Activated T-cell treated with anti-CD3 and anti-CD28 coated beads for 24 hours (primary cell): ENCODE measurements at places on chromosomes 12 and 14.

DNA sequence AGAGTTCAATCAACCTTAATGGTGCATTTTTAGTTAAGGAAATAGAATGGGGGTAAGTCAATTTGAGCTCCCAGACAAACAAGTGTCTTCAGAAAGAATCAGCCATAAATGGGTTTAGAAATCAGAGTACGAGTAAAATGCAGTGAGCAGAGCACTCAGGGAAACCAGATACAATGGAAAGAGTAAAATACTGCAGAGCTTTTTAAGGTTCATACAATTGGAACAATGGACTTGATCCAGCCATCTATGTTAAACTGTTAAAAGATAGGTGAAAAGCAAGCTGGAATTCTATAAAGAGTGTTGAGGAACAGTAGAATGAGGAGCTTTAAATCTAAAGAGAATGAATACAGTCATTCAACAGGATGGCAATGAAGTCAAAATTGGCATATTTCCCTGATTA lies 23.8 kb upstream of the PCNX4 start:
- DNase-seq, result no peak

DNA sequence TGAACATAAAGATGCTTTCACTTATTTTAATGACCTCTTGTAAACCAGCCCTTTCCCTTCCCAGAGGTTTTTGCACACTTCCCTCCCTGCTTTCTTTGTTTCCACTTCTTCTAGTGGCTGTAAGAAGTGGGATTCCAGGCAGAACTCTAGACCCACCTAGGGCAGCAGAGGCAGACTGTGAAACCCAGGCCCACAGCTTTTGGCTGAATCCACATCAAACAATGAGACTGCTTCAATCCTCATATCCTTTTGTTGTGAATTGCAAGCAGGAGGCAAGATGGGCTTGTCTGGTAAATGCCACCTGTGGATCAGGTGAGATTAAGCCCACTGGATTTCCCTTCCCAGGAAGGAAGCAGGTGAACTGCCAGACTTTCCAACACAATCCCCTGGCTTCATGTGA lies 12.8 kb downstream of the CCDC177 start:
- no peak for DNase-seq

- no peak for DNase-seq
These were observed 584 bp downstream of the ACVR1B start for GRCh38 chr12:51951843-51952722.

DNA sequence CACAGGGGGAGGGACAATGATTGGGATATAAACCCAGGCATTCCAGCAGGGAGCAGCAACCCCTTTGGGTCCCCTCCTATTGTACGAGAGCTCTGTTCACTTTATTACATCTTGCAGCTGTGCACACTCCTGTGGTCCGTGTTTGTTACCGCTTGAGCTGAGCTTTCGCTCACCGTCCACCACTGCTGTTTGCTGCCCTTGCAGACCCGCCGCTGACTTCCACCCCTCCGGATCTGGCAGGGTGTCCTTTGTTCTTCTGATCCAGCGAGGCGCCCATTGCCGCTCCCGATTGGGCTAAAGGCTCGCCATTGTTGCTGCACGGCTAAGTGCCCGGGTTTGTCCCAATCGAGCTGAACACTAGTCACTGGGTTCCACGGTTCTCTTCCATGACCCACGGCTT lies 64.1 kb downstream of the E2F7 start:
- DNase-seq, result no peak

DNA sequence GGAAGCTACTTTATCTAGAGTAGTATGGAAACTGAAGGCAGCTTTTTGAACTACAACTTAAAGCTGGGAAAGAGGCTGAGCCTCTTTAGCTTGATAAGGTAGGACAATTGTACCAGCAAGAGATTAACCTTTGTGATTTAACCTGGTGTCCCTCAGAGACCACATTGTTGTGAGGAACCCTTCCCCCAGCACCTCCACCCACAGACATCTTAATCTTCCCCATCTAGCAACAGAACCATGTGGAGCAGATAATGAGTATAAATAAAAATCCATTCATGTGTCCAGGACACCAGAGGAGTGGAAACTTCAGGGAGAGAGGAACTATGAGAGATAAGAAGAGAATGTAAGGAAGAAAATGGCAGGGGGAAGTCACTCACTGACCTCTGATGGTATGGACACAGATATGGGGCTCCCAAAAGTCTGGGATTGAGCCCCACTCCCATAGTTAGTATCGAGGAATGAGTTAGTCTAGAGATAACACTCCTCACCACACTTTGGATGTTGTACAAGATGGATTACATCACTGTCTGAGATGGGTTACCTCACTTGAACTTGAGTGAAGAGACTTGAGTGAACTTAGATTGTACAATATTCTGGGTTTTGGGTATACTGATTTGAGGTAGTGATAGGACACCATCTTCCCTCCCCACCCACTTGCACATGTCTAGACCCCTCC lies 33.9 kb upstream of the SLC38A2 start:
- no peak for DNase-seq

- no peak for DNase-seq
These were observed 64.4 kb downstream of the FBXL14 start for GRCh38 chr12:1529862-1530591.

GRCh38 chr12:92953747-92954146 lies 24.7 kb upstream of the EEA1 start:
- DNase-seq, result no peak

- no peak for DNase-seq
These were observed 16.6 kb downstream of the RAB3IP start for GRCh38 chr12:69755302-69755701.

- no peak for DNase-seq
These were observed 4.3 kb upstream of the MYF6 start for GRCh38 chr12:80702889-80703805.

DNA sequence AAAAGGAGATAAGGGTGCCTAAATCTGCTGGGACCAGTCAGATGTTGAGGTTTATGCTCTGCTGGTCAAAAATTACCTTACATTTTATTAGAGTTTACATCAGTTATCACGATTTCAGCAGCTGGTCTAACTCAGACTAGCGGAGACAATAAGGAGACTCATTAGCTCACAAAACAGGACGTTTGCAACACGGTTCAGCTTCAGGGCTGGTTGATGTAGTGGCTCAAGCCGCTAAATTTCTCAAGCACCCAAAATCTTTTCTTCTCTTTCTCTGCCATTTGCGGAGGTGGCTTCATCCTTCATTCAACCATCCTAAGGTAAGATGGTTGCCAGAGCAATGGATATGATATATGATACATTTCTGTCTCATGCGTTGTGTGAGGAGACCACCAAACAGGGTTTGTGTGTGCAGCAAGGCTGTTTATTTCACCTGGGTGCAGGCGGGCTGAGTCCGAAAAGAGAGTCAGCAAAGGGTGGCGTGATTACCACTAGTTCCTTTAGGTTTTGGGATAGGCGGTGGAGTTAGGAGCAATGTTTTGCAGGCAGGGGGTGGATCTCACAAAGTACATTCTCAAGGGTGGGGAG lies 30.3 kb upstream of the CLIP1 start:
- DNase-seq, result no peak

- no peak for DNase-seq
These were observed 48.0 kb downstream of the SMUG1 start for GRCh38 chr12:54140588-54141388.

GRCh38 chr14:20198991-20199390 lies 8.3 kb downstream of the OR11G2 start:
- no peak for DNase-seq

GRCh38 chr14:35964697-35965286 lies 138.7 kb downstream of the BRMS1L start:
- DNase-seq, result no peak

DNA sequence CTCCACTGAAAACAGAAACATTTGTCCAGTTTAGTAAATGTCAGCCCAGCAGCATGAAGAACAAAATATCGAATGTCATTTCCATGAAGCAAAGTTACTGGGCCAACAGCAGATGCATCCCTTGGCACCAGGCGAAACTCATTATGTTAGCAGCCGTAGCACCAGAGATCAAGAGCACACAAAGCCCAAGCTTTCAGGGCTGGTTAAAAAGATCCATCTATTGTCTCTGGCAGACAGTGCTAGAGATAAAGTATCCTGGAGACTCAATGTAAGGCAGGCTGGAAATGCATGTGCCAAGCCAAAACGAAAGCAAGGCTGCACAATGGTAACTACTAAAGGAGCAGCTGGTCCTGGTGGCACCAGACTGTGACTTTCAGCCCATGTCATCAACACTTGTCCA lies 120.3 kb upstream of the PLEKHG7 start:
- DNase-seq, result no peak

DNA sequence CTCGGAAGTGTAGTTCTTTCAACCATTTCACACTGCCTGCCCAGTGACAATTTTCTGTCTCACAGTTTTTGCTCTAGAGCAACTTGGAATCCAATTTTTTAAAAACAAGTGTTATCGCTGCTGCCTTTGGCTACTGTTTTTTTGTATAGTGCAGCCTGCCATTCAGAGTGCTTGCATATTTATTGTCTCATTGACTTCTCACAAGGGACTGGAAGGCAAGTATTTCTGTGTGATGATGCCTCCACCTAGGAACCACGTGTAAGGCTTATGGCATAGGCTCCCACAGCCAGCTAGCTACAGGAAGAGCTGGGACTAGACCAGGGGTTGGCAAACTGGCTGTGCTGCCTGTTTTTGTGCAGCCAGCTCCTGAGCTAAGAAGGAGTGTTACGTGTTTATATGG lies 903 bp downstream of the PARPBP start:
- no peak for DNase-seq

GRCh38 chr12:88084210-88084609 lies 55.0 kb upstream of the C12orf50 start:
- DNase-seq, result no peak

- DNase-seq, result no peak
These were observed 42.9 kb upstream of the FAM222A start for GRCh38 chr12:109670731-109671130.

DNA sequence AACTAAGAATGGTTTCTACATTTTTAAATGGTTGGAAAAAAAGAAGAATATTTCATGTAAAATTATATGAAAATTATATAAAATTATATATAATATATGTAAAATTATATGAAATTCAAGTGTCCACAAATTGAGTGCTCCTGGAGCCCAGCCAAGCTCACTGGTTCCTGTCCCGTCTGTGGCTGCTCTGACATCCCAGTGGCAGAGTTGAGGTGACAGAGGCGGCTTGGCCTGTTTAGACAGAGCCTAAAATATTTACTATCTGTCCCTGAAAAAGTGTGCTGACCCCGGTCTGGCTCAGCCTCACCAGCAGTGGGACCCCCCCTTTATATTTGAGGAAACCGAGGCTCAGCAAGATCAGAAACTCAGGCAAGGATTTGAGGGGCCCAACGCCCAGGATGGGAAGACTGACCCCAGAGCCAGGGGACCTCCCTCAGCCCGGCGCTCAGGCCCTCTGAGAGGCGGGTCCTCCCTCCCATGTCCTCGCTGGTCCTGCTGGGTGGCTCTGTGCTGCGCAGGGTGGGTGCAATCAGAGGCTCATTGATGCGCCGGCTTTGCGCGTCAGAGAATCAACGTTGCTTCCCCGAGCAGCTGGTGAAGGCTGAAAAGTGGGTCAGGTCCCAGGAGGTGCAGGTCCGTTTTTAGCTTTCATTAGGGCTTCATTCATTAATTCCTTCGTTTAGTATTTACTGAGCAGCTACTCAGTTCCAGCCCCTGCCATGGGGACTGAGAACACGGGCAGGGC lies 21.5 kb upstream of the BEGAIN start:
- no peak for DNase-seq

- no peak for DNase-seq
These were observed 9.7 kb upstream of the KRT81 start for GRCh38 chr12:52300796-52301691.

GRCh38 chr12:34393086-34393820 lies 371.0 kb downstream of the ALG10 start:
- DNase-seq, result no peak

DNA sequence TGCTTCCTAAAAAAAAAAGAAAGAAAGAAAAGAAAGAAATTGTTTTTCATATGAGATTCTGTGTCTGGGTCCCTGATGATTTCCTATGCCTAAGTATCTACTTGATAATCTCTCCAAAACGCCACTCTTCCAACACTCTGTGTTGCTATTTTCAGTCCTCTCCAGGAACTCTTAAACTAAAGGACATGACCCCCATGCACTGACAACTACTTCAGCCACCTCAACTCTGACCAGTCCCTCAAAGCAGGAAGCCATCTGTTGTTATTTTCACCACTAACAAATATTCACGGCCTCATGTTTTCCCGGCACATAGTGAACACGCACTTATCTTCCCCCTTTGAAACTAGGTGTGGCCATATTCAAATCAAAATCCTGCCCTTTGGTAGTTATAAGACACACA lies 259.3 kb downstream of the PPFIA2 start:
- DNase-seq, result no peak

DNA sequence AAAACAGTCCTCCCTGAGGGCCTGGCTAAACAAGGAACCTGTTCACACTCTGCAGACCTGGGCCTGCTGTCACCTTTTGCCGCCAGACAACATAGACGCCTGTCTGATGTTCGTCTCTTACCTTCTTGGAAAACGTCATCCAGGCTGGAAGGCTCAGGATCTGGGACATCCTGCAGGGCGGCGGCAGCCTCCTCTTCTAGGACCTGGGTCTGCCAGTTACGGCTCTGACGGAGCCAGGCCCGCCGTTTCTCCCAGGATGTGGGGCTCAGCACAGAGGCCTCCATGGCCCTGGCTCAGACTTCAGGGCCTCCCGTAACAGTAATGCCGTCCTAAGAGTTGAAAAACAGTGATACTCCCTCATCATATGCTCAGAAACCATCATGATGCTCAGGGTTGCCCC lies 10.3 kb downstream of the TESPA1 start:
- DNase-seq, result no peak

GRCh38 chr12:51077930-51078329 lies 5.5 kb downstream of the CSRNP2 start:
- DNase-seq, result no peak

GRCh38 chr12:7961395-7962178 lies 25.6 kb upstream of the SLC2A3 start:
- DNase-seq, result no peak

GRCh38 chr14:73233564-73233963 lies 3.7 kb upstream of the PAPLN start:
- no peak for DNase-seq

DNA sequence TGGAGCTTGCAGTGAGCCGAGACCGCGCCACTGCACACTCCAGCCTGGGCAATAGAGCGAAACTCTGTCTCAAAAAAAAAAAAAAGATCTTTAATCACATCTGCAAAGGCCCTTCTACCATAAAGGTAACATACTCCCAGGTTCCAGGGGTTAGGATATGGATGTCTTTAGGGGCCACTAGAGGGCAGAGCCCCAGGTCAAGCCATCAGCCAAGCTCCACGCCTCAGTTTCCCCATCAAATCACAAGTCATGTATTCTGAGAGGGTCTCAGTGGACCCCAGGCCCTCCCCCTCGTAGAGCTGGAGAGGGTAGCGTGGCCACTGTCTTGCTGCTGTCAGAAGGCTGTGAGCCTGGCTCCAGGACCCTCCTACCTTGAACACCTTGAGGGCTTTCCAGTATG lies 18.8 kb downstream of the SLC8B1 start:
- DNase-seq, result no peak

DNA sequence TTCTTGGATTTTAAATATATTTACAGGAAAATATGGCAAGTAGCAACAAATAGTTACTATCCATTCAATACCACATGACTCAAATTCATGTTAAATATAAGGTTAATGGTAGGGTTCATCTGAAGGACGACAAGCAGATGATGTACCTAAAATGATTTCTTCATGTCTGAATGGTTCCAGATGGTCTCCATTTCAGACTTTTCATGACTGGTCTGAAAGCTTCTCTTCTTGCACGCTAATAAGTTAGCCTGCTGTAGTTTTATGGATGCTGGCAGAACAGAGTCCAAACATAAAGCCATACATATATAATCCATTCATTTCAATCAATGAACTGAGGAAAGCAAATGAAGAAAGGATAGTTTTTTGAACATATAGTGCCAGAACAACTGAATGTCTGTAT lies 257.0 kb upstream of the MGAT4C start:
- no peak for DNase-seq
